SK-N-SH (cell line): ENCODE measurements at places on chromosomes 11 and 22. TPM values are rescaled to one million over a fixed set of nuclear protein-coding genes. Genes with fewer than 3 reads are reported as not detected.

- DNase-seq = no peak
Measured at GRCh38 chr22:31840585-31840984, 86.8 kb downstream of the DEPDC5 start.

- no peak for DNase-seq
Measured at GRCh38 chr22:47055073-47055355, 292.6 kb downstream of the TBC1D22A start.

Gene MMP27
- not detected in 2 replicates for polyA plus RNA-seq

Gene OR51E2
- 0.03 TPM in 1 of 2 replicates, not detected in the other for polyA plus RNA-seq
